ENCODE measurements at places on chromosomes 4 and X.

DNA sequence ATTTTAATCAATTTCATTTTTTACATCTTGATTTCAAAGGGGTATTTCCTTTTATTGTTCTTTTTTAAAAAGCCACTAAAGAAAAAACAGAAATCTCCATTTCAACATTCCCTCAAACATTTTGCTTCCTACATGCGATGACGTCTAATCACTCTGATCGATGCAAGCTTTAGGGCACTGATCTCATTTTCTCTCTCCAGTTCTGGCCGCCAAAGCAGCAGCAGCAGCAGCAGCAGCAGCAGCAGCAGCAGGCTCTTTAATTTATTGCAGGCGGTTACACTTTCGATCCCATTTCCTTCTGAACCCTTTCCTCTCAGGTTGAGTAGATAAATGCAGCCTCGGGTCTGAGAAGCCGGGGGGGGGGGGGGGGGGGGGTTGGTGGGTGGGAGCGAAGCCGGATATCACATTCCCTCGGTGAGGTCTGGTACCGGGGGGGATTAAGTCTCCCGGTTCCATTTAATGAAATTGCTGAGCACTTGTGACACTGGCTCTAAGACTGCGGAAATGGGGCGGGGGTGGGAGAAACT lies 3.4 kb upstream of the PCDH7 start:
- DNase-seq: peak; percentile 62

DNA sequence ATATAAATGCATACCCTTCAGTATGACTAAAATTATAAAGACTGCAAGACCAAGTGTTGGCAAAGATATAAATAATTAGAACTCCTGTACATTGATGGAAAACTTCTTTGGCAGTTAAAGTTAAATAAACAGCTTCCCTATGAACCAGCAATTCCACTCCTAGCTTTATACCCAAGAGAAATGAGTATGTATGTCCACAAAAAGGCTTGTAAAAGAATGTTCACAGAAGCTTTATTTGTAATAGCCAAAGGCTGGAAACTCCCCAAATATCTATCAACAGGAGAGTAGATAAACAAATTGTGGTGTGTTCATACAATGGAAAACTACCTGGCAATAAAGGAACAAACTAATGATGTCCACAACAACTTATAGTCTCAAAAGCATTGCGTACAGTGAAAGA lies 184.8 kb downstream of the AMELX start:
- no peak for DNase-seq

GRCh38 chr4:98827661-98828060 lies 101.3 kb downstream of the EIF4E start:
- no peak for DNase-seq

DNA sequence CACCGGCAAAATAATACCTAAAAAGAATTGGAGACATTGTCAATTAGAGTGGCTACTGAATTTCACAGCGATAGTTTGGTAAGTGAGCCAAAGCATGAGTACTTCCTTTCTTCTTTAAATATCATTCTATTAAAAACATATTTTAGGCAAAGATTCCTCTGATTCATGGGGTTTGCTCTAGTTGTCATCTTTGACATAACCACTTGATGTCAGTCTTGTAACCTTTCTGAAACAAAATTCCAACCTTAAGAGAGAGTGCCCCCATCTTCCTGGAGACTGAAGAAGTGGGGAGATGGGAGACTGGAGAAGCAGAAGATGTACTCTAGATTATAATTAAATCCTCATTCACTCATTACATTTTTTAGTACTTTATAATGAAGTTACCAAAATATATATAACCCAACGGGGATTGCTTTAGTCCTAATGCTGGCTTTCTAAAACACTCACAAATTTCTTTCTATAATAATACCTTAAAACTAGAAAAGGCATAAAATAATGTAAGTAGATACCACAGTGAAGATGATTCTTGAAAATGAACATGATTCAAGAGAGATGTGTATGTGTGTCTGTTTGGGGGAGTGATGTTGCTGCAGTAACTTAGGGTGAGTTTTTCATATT lies 96.4 kb downstream of the EMCN start:
- DNase-seq: peak; percentile 3

DNA sequence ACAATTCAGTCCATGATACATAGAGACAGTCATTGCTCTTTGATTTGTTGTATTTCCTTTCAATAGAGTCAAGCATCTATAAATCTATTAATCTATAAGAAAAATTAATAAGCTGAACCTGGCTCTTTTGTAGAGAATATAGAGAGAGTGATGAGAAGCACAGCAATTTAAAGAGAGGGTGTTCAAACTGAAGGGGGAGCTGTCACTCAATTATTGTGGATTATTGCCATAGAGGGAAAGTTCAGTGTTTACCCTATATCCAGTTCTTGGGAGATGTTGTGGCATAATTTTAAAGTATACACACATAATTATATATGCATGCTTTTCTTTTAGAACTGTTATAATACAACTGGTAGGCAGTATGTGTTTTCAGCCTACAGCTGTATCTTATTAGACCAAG lies 1469.0 kb upstream of the PABPC4L start:
- DNase-seq: no peak

DNA sequence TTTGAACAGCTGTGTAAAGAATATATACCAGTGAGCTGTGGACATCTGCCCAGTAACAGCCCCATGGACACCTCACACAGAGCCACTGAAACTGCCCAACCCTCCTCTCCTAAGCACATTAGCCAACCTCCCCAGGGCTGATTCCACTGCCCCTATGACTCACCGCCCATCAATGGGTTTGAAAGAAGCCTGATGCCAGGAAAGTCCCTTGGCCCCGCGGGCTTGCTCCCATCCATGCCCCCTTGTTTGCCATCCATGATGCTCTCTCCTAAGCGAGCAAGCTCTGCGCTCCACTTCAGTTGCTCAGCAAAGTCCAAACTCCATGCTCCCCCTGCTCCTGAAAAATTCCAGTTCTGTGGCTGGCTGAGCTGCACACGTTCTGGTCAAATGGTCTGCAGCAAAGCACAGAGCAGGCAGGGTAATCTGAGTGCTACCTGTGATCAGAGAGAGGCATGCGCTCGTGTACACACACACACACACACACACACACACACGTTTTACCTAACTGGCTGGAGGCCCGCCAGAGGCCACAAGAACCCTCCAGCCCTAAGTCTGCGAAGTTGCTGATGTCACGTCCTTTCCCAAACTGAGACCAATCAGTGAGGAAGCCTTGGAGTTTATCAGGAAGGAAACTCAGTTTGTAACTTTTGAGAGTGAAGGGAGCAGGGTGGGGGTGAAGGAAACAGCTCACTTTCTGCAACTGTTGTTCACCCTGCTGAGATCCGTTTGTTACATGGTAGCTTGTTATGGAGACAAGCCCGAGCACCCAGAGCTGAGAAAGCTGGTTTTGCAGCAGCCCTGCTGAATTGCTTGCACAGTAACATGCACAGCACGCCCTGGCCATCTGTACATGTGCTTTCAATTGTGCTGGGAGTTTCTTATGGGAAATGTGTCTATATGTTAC lies at the start of gene ASB9:
ASB9 (minus strand) TSS at position 466 of the 904 bp plus-strand sequence; CDS start at position 257, 209 bp downstream.
- DNase-seq: no peak

DNA sequence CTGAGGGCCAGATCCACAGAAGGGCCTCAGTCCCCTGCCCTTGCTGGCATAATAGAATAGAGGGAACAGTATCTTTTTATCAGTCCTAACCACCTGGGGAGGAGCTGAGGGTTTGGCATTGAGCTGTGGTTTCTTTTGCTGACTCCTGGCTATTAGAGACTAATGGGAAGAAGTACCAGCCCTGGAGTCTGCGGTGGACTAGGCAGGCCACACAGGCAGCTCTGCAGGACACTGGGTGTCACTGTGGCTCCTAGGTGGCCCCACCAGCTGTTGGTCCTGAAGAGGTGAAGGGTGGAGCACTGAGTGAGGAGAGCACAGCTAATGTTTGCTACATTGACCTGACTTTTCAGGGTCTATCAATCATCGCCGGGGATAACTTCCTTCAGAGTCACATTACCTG lies 52.8 kb upstream of the GPC4 start:
- DNase-seq: no peak

DNA sequence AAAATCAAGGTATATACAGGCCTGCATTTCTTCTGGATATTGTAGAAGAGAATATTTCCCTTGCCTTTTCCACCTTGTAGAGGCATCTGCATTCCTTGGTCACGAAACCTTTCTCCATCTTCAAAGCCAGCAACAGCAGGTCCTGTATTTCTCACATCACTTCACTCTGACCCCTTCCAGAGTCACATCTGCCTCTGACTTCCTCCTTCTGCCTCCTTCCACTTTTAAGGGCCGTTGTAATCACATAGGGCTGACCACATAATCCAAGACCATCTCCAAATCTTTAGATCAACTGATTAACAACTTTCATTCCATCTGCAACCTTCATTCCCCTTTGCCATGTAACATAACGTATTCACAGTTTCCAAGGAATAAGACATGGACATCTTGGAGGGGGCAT lies 38.3 kb upstream of the NDP start:
- no peak for DNase-seq

DNA sequence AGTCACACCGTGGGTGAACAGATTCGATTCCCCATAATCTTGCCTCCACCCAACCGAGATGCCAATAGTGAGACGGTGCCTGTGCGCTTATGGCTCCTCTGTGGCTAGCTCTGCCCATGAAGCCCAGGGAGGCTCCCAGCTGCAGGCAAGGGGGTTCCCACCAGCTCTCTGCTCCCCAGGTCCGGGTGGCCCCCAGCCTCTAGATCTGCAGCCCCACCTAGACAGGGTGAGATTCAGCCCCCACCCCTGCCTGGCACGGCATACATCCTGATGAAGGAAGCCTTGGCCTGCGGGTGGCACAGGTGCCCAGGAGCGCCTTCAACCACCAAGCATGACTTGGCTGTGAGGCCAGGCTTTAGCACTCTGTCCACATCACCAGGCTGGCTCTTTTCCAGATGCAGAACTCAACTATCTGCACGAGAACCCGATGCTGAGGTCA lies 40.6 kb downstream of the WDR1 start:
- no peak for DNase-seq
